Activated CD4-positive, alpha-beta T cell treated with anti-CD3 and anti-CD28 coated beads for 24 hours (primary cell): ENCODE measurements at places on chromosomes 3 and 15.

GRCh38 chr15:74653426-74654102 lies 37.9 kb downstream of the CLK3 start:
- no peak for DNase-seq

GRCh38 chr3:122576174-122576940 lies 1.1 kb upstream of the PARP15 start:
- DNase-seq = no peak

DNA sequence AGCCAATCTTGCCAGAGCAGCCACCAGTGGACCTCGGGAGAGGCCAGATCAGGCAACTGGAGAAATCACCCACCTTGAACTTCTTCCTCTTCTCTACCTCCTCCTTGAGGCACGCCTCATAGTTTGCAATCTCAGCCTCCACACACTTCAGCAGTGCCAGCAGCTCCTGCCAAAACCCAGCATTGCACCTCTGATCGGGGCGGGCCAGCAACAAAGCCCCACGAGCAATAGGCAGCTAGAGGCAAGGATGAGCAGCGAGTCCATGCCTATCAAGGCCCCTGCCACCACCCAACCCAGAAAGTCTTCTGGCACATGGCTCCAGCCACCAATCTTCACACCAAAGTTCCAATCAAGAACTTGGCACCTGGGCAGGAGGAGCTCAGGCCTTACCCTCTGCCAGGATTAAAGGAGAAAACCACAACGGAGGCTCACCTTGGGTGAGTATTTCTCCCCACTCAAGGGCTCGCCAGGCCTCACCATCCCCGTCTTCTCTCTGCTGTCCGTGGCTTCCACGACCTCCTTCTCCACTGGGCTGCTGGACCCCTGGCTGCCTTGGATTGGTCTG lies 42.1 kb downstream of the SEMA3G start:
- DNase-seq = no peak

GRCh38 chr15:97903971-97904572 lies 56.4 kb upstream of the ARRDC4 start:
- peak; percentile 19 for DNase-seq

GRCh38 chr15:40932649-40933516 lies 3.7 kb downstream of the DLL4 start:
- no peak for DNase-seq

- DNase-seq = no peak
These were observed 1.9 kb upstream of the PLCD1 start for GRCh38 chr3:38031022-38031994.

GRCh38 chr3:53709860-53710674 lies 136.2 kb downstream of the CHDH start:
- DNase-seq = peak; percentile 31

DNA sequence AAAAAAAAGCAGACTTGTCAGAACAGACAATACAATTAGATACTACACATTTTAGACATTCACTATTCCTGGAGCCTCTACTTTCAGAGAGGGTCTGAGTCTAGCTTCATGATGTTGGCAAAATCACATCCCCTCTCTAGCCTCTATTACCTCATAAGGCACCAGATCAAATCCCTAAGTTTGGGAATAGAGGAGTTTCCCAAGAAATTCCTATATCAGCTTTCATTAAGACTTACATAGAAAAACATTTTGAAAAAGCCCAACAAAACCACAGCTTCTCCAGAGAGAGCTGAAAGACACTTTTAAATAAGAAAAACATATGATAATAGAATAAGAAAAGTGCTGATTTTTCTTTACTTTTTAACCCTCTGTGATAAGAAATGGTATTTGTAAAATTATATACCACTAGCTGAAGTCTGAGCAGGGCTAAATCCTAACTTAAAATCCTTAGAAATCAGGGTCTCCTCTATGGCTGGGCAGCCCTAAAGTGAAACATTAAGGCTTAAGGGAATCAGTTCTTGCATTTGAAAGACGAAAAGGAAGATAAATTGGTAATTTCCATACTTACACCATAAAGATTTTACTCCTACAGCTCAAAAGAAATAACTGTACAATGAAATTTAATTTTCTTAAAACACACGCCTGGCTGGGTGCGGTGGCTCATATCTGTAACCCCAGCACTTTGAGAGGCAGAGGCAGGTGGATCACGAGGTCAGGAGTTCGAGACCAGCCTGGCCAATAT lies 4.3 kb downstream of the TBC1D2B start:
- DNase-seq = no peak
